ENCODE measurements at places on chromosomes 2 and 18.

GRCh38 chr2:190696792-190697398 lies 48.0 kb downstream of the NAB1 start:
- DNase-seq = no peak

- DNase-seq = peak; percentile 19
Observed at GRCh38 chr2:10048501-10049171, 5.3 kb downstream of the KLF11 start.

DNA sequence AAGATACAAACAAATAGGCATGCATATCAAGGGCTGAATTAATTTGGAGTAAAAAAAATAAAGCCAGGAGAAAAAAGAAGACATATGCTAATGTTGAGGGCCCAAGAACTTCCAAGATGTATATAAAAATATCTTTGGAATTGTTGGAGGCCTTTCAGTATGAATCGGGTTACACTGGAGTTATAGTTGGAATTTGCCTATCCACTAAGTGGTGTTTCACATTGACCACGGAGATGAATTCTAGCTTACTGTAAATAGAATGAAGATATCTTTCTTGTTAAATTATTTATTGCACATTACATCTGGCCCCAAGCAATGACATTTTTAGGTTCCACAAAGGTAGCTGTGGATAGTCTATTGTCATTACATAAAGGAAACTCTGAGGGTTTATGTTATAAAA lies 38.5 kb upstream of the TRIB2 start:
- no peak for DNase-seq

- DNase-seq = no peak
Observed at GRCh38 chr18:23740105-23740830, 51.0 kb downstream of the LAMA3 start.

DNA sequence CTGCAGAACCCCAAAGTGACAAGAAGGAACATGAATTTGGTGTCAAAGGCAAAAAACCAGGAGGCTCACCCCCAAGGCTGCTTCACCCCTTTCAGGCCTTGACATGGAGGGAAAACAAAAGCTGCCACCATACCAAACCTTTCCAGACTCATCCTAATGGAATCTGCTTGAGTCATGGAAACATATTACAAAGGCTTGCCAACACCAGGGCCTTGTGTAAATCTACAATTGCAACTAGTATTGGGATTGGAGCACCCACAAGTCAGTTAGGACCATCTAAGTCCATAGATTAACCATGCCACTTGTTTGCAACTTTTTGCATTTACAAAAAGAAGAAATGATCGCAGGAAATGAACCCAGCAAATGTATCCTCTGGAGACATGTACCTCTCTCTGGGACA lies 297.6 kb downstream of the CDCA7 start:
- DNase-seq = no peak

DNA sequence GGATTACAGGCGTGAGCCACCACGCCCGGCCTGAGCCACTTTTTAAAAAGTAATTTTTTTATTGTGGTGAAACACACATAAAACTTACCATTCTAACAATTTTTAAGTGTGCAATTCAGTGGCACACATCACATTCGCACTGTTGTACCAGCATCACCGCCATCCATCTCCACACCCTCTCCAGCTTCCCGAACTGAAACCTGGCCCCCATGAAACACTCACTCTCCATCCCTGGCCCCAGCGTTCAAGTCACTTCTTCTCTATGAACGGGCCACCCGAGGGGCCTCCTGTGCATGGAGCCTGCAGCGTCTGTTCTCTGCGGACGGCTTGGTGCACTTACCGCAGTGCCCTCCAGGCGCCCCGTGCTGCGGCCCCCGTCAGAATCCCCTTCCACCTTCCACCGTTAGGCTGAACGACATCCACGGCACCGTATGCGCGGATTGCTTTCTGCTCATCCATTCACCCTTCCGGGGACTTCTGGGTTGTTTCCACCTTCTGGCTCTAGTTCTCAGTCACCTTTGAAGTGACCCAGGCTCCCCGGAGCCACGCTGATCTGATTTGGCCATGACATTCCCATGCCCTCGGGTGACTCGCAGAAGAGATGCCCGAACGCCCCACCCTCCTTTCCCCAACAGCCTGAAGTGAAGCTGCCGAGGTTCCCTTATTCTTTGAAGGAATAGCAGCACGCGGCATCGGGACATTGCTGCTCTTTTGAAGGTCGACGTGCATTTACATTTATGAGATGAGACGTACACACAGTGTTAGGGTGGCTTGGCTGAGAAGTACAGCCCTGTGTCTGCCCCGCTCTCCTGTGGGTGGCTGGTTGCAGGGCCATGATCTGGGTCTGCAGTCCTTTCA lies 134.4 kb downstream of the MBP start:
- no peak for DNase-seq

- DNase-seq = no peak
Observed at GRCh38 chr2:27262379-27263286, at the start of gene SLC30A3. TSS of gene SLC30A3 (minus strand) at chr2:27263047. CDS start at chr2:27262906, 141 bp downstream.
